ENCODE measurements at places on chromosomes 6 and 20.
A peak's percentile ranks its signal among the peaks of the same experiment; 100 is the strongest.

GRCh38 chr6:149174962-149175361 lies 142.6 kb upstream of the TAB2 start:
- DNase-seq = no peak

- no peak for DNase-seq
Measured at GRCh38 chr6:105397987-105398386, 4.9 kb downstream of the PREP start.

GRCh38 chr6:145929037-145929633 lies 35.0 kb downstream of the SHPRH start:
- DNase-seq = no peak

GRCh38 chr6:134175532-134176263 lies 123.3 kb upstream of the SLC2A12 start:
- DNase-seq = peak; percentile 94

- peak; percentile 80 for DNase-seq
Measured at GRCh38 chr6:149862922-149863697, 1.0 kb downstream of the LRP11 start.

DNA sequence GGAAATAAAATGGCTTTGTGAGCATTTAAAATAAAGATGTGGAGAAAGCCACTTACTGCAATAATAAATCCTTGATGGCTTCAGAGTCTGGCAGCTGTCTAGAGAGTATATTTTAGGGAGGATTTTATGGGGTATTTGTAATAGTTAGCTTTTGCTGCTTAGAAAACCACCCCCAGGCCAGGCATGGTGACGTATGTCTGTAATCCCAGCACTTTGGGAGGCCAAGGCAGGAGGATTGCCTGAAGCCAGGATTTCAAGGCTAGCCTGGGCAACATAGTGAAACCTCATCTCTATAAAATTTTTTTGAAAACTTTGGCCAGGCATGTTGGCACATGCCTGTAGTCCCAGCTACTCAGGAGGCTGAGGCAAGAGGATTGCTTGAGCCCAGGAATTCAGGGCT lies 63.8 kb downstream of the ISM1 start:
- no peak for DNase-seq

- DNase-seq = no peak
Measured at GRCh38 chr6:159071843-159072769, 27.3 kb upstream of the TAGAP start.

GRCh38 chr20:16293590-16293989 lies 279.7 kb downstream of the KIF16B start:
- DNase-seq = no peak

DNA sequence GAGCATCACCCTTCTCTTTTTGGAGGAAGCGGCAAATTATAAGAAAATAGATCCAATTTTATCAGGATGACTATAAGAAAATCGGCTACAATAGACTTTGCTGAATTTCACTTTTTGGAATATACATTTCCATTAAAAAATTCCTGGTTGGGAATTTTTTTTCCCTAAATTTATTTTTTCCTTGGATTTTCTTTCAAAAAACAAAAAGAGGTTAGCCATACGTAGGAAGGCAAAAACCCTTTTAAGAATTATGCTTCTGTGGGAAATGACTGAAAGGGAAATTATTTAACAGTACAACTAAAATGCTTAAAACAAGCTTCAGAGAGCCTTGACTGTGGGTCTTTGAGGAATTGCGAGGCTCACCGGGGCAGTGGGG lies 86.9 kb downstream of the SLC22A23 start:
- no peak for DNase-seq

DNA sequence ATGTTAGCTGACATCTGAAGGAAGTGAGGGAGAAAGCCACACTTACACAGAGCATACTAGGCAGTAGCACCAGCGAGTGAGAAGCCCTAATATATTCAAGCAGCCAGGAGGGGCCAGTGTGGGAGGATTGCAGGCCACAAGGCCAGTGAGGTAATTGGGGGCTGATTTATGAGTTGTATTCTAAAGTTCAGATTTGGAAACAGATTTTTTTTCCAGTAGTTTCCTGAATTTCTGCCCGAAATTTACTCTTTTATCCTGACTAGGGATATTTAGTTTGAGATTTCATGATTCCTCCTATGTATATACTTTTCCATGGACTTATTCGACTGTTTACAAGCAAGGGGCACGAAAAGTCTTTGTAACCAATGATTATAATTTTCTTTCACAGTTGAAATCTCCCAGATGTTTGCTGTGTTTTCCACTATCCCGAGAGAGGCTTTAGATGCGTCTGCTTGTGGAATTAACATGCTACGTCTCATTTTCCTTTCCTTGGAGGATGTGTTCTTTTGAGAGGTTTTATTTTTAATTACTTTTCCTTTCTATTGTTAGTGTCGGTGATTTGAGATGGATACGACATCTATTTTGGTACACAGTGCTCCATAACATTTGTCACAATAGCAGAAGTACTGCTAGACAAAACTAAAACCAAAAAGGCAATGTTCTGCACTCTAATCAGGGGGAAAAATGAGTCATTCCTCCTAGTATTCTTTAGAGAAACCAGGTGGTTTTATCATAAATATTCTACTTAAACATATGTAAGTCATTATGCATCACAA lies 356.3 kb upstream of the HSF2 start:
- DNase-seq = no peak

- no peak for DNase-seq
Measured at GRCh38 chr6:156988276-156989158, 211.3 kb downstream of the ARID1B start.

GRCh38 chr20:53034899-53035298 lies 62.7 kb downstream of the TSHZ2 start:
- no peak for DNase-seq

DNA sequence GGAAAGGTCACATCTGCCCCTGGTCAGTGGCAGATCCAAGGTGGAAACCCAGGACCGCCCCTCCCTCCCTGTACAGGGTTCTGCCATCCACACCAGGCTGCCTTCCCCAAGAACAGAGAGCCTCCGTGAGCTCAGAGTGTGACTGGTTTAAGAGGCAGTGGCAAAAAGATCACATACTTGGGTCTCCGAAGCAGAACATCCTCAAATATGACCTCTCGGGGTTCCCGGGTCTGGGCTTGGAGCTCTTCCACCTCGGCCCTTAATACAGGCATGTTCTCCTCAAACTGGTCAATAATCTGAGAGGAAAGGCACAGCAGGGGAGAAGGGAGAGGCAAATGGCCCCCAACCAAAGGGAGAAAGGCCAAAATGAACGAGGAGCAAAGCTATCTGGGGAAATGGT lies 14.8 kb downstream of the C20orf96 start:
- DNase-seq = no peak

GRCh38 chr6:104404377-104404776 lies 455.3 kb downstream of the HACE1 start:
- DNase-seq = no peak

GRCh38 chr20:12815231-12815768 lies 193.5 kb upstream of the SPTLC3 start:
- DNase-seq = no peak

DNA sequence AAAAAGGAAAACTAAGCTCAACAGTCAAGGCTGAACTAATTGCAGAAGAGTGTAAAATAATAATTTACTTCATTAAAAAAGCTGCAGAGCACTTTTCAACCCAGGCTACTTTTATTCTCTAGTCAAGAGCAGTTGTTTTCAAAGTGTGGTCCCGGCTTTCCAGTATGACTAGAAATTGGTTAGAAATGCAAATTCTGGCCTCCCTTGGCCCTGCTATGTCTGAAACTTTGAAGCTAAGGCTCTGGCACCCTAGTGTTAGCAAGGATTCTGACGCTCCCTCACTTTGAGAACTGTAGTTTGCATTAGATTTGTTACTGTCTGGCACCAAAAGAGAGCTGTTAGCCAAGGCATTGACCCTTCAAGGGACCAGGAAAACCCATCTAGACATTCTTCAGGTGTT lies 9.5 kb upstream of the NXT1 start:
- DNase-seq = no peak

- no peak for DNase-seq
Measured at GRCh38 chr6:97563529-97563928, 280.5 kb upstream of the MMS22L start.

DNA sequence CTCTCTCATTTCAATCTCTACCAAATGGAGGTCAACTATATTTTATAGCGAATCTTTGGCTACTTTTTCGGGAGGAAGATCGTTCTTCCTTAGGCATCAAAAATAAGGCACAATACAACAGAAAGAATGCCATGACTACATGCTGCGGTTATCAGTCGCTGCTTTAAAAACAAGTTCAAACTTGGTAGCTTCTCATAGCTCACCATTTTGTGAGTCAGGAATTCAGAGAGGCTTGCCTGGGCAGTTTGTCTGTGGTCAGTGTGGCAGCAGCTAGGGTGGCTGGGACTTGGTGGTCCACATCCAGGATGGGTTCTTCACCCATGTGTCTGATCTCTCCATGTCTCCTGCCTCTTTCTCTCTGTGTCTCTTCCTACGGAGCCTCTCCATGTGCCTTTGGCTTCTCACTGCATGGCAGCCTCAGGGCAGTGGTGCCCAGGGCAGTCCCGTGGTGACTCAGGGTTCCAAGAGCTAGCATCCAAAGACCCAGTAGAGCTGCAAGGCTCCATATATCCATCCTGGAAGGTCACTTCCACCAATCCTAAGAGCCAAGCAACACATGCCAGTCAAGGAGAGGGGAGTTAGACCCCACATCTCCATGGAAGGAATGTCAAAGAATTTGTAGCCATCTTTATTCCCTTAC lies 10.4 kb downstream of the SCML4 start:
- DNase-seq = no peak

- peak; percentile 50 for DNase-seq
Measured at GRCh38 chr20:38870733-38871559, 55.3 kb upstream of the FAM83D start.

- no peak for DNase-seq
Measured at GRCh38 chr6:144835322-144835973, 550.3 kb downstream of the UTRN start.

GRCh38 chr6:168138436-168138835 lies 59.4 kb upstream of the FRMD1 start:
- no peak for DNase-seq

DNA sequence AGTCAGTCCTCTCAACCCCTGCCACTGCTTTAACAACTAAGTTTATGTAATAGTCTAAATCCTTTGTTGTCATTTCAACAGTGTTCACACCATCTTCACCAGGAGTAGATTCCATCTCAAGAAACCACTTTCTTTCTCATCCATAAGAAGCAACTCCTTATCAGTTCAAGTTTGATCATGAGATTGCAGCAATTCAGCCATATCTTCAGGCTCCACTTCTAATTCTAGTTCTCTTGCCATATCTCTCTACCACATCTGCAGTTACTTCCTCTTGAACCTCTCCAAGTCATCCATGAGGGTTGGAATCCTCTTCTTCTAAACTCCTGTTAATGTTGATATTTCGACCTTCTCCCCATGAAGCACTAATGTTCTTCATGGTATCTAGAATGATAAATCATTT lies 57.9 kb upstream of the FOXO3 start:
- no peak for DNase-seq

DNA sequence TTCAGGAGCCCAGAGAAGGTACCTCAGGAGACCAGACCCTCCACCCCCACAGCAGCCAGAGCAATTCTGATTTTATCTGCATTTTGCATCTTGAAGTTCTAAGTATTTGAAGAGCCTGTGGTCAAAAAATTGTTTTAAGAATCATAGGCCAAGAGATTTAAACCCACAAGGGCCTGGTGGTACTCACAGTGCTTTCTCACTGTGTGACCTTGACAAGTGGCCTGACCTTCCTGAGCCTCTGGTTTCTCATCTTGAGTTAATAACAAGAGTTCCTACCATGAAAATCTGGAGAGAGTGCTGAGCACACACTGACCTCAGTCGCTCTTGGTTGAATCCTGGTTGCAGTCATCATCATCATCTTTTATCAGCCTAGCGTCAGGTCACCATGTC lies 45.4 kb upstream of the ID1 start:
- no peak for DNase-seq

- DNase-seq = no peak
Measured at GRCh38 chr6:15288856-15289255, 43.0 kb downstream of the JARID2 start.

DNA sequence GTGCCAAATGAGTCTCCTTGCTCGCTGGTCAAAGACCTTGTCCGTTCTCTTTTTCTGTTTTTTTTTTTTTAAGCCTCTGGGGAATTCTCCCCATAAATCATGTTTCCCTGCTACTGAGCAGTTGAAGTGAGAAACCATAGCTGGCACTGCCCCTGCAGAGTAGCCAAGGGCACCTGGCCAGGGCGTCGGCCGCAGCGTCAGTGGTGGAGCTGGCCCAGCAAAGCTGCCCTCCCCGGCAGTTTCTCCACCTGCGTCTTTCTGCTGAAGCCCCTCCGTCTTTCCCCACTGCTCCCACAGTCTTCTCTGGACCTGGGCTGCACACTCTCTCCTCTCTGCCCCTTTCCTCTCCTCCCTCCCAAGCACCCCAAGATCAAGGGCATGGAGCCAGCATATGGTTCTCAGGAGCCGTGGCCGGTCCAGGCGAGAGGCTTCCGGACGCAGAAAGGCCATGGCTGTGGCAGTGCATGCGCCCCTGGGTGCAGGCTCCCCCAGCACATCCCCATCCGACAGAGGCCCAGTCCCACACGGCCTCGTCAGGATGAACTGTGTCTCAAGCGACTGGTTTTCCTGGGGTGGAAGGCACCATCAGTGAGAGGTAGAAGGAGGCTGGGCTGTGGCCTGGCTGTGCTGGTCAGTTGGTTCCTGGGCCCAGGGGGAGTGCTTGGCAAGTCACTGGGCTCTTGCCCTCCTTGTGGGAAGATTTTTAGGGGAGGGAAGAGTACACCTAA lies 218.1 kb downstream of the ERMARD start:
- no peak for DNase-seq

DNA sequence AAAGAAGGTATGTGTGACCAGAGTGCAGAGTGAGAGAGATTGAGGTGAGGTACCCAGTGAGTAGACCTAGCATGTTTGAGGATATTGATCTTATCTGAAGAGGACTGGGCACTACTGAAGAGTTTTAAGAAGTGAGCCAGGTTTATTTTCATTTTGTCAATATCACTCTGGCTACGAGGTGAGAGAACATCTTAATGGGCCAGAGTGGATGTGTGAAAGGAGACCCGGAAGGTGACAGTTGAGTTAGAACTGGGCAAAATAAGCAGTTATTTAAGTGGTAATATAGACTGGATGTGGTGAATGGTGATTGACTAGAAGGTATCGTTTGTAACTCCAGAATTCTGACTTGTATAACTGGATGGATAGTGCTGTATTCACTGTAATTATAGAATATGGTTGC lies 134.1 kb downstream of the QKI start:
- no peak for DNase-seq

GRCh38 chr6:127938701-127939100 lies 37.8 kb upstream of the THEMIS start:
- DNase-seq = no peak

GRCh38 chr6:144159223-144159622 lies 8.9 kb downstream of the STX11 start:
- no peak for DNase-seq

DNA sequence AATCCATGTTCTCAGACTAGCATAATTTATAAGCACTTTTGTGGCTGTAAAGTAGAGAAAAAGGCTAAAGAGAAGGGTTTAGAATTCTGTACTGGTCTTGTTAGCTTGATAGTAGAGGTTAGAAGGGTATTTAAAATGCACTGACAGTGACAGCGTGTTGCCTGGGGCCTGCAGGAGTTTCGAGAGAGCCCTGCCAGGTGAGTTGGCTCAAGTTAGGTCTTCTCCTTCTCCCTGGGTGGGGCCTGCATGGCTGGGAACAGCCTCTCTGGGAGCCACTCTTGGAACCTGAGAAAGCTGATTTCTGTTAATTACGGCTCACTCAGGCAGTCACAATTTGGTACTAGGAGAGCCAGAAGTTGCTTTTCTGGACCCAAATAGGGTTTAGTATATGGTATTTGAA lies 103.7 kb downstream of the ARID1B start:
- DNase-seq = no peak

Measured in left lung (tissue), 14 donors.